ENCODE measurements at places on chromosomes 7 and 10. TPM values are rescaled to one million over a fixed set of nuclear protein-coding genes. Genes with fewer than 3 reads are reported as not detected.

Gene ARMC3
- 17.8 TPM for polyA plus RNA-seq

DNA sequence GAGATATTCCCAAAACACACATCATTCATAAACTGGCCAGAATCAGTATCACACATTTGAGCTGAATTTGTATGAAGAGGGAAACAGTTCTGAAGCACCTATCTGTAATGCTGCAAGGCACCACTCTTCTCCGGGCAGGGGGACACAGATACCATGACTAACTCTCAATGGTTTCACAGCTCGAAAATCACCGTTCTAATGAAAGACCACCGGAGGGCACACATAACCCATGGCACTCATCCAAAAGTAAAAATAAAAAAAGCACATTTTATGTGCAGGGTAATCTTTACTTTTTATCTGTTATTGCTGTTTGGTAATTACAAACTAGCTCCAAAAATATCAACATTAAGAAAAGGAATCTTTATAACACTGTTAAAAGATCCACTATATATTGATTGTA lies 137.5 kb downstream of the PARD3 start:
- no peak for DNase-seq

Gene VTI1A
- polyA plus RNA-seq = 26.2 TPM

GRCh38 chr10:77357611-77358310 lies 279.8 kb downstream of the KCNMA1 start:
- no peak for DNase-seq

DNA sequence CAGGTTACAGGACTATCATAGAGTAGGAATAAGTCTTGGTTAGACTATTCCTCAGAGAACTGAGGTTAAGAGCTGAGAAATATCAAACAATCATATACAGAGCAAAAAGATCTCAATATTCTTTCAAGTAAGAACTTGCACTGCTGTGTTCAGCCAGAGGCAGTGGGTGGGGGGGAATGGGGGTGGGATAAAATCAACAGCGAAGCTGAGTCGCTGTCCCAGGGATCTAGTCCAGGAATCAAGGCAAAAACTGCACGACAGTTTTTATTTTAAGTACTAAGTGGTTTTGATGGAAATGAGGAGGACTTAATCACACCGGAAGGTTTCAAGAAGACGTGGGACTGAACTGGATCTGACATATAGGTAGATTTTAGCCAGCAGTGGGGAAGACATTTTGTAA lies 159.1 kb downstream of the SRPK2 start:
- no peak for DNase-seq

GRCh38 chr10:49268185-49268584 lies 30.8 kb upstream of the C10orf71 start:
- DNase-seq = no peak

DNA sequence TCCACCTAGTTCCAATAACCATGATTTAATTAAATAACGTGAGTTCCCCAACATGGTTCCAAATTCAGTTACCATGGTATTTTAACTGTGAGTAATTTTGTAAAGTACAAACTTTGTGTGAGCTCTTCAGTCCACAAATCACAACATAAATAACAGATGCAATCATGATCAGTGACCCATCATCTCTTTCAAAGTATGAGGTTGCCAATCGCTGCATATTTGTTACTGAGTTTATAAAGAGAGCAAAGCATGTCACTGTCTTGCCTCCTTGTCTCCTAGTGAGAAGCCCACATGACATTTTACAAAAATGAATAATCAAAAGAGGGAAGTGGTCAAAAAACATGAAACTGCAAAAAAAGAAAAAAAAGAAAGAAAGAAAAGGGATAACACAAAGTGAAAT lies 69.1 kb upstream of the PDSS1 start:
- no peak for DNase-seq

DNA sequence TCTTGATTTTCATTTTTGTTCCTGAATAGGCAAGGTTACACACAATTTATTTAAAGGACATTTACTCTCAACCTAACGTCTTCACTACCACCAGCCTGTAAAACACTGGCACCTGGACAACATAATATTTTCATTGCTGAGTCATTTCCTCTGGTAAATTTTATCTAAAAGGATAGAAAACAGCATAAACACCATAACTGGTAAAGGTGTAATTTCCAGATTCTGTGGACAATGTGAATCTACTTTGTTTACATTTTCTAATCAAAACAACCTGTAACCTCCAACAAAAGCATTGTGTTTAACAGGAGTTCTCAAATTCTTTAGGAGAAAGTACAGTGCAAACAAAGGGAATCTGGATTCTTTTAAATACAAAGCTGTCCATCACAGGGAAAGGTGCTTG lies 472.0 kb upstream of the AKR1E2 start:
- no peak for DNase-seq

Gene GRID2IP
- polyA plus RNA-seq = 0.91 TPM

Gene SPDYE5
- 7.3 TPM for polyA plus RNA-seq

DNA sequence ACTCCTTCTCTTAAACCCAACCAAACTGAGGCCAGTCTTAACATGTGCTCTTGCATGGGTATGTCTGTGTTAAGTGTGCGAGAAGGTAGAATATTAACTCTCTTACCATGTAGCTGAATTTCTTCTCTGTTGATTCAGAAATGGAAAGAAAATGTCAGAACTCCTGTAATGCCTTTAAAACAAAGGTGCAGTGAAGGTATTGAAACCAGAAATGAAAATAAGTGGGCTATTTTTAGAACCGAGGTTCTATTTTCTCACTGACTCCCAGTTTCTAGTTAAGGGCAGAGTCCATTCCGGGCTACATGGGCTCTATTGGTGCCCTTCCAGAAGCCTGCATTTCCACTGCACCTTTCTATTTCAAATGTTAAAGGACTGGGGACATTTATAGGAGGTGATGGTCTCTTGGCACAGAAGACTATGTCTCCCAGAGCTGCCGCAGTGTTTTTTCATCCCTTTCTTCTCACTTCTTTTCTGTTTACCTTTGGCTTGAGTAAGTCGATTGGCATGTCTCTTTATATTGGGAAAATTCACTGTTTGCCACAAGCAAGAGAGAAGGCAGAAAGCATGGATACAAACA lies 174.9 kb downstream of the LRMDA start:
- DNase-seq = no peak

GRCh38 chr7:22833957-22834356 lies 11.3 kb upstream of the TOMM7 start:
- no peak for DNase-seq

GRCh38 chr10:50210876-50211275 lies 40.4 kb downstream of the ASAH2 start:
- DNase-seq = no peak

Gene KEL
- polyA plus RNA-seq = 3.8 TPM

GRCh38 chr10:369221-369683 lies 234.0 kb downstream of the ZMYND11 start:
- no peak for DNase-seq

GRCh38 chr10:45471531-45472310 lies 97.7 kb downstream of the ALOX5 start:
- no peak for DNase-seq

GRCh38 chr7:25385506-25386136 lies 157.3 kb upstream of the NPVF start:
- DNase-seq = no peak

- DNase-seq = peak; percentile 54
These were observed 64.1 kb downstream of the CAV1 start for GRCh38 chr7:116588641-116589594.

DNA sequence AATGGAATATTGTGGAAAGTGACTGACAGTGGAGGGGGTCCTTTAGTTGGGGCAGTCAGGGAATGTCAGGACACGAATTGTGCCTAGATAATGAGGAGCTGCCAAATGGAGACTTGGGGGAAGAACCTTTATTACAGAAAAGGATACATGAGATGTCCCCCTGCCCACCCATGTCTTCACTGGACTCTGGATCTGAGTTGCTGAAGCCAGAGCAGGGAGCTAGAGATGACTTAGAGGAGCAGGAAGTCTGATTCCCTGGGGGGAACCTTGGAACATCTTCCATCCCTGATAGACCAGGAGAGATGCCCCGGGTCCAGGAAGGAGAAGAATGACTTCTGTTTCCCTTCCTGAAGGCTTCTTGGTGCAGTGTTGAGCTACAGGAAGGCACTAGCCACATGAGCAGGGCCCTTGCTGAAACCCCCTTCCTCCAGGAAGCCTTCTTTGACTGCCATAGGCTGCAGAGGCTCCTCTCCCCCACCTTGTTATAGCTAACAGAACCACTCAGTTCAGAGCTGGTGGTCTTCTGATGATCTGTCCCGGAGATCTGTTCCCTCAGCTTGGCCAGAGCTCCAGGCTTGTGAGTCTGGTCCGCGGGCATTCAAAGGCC lies 747 bp upstream of the NEURL1 start:
- no peak for DNase-seq

GRCh38 chr7:3923307-3923918 lies 622.4 kb downstream of the SDK1 start:
- DNase-seq = no peak

Gene ARMH3
- polyA plus RNA-seq = 21.2 TPM

- DNase-seq = no peak
These were observed 21.0 kb upstream of the LRRC17 start for GRCh38 chr7:102891693-102892261.

DNA sequence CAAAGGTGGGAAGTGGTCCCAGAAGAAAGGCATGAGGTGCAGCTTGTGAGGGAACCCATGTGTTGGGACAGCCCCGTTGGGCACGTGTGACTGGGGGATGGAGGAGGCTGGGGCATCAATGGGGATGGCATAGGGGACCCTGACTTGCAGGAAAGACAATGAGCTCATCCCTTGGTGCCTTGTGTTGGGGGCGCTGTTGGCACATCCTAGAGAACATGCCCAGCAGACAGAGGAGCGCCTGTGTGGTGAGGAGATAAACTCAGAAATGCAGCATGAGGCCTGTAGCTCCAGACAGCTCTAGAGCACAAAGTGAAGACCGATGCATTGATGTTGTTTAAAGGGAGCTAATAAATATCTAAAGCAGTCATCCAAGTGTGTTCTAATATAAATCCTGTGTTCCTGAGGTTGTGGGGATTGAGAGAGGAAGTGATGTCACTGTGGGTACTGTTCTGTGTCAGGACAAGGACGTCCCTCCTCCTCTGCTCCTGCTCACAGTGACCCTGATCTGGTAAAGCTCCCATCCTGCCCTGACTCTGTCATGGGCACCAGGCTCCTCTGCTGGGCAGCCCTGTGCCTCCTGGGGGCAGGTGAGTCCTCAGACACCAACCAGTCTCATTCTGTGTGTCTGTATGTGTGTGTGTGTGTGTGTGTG lies 126.1 kb upstream of the PRSS58 start:
- no peak for DNase-seq

Gene LFNG
- 25.7 TPM for polyA plus RNA-seq

Gene PAX4
- polyA plus RNA-seq = not detected

Data from left kidney (tissue), 8 donors.